HFFc6 (cell line): ENCODE measurements at places on chromosomes 2 and 18. TPM values are rescaled to one million over a fixed set of nuclear protein-coding genes. Genes with fewer than 3 reads are reported as not detected.

GRCh38 chr18:14285053-14285452 is 152.8 kb upstream of the ZNF519 start:
- H3K27me3 ChIP-seq = no peaks in the 10 kb centered on the region
- no peaks in the 10 kb centered on the region for H3K4me1 ChIP-seq
- H3K36me3 ChIP-seq = no peaks in the 10 kb centered on the region; the same call in 1 of the 2 replicates
- no peak overlapping the region for H3K4me3 ChIP-seq

DNA sequence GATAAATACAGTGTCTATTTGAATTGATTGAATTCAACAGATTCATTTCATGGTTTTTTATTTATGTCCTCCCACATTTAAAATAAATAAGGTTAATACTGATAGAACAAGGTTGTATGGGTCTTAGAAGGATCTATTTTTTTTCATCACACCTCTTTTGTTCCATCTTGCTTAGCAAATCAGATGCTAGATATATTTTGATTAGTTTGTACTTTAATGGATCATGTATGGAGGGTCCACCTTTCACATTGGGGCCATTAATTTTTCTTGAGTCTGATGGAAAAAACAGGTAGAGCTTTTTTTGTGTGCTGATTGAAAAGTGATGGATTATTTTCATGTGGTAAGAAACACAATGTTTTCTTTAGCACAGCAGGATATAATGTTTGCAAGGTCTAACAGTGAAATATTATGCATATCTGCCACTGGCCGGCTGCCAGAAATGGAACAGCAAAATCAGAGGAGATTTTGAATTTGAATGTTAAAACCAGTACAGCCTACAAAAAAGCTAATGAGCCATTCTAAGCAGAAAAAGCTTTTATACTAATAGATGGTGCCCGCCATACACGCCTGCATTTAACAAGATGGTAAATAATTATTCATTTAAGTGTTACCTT is 188.1 kb upstream of the ETAA1 start:
- H3K4me1 ChIP-seq = no peaks in the 10 kb centered on the region
- no peak overlapping the region for H3K4me3 ChIP-seq
- no peaks in the 10 kb centered on the region for H3K36me3 ChIP-seq
- H3K27ac ChIP-seq = no peak overlapping the region
- no peaks in the 10 kb centered on the region for H3K27me3 ChIP-seq
- no peak for DNase-seq

SLC30A3 gene
- total RNA-seq = not detected in 2 replicates

GRCh38 chr2:199910338-199911051 is 598 bp upstream of the C2orf69 start:
- no peak for DNase-seq
- H3K27ac ChIP-seq = peak overlapping the region; percentile 97
- H3K4me1 ChIP-seq = peaks cover 30% of the 10 kb centered on the region
- H3K36me3 ChIP-seq = peaks cover 15% of the 10 kb centered on the region
- peaks cover 2% of the 10 kb centered on the region; the same call in 1 of the 2 replicates for H3K27me3 ChIP-seq
- peak overlapping the region; percentile 99 for H3K4me3 ChIP-seq

HOXD12 gene
- total RNA-seq = 0.28 TPM in 1 of 3 replicates, not detected in the others
